Vagina (tissue), 2 donors: ENCODE measurements at places on chromosomes 3 and 15. TPM values are rescaled to one million over a fixed set of nuclear protein-coding genes. Genes with fewer than 3 reads are reported as not detected.

- no peak for DNase-seq
Observed at GRCh38 chr15:23648920-23649515, 1.4 kb upstream of the MAGEL2 start.

The CYP1A1 gene
- total RNA-seq: 1.5 TPM

The AP3S2 gene
- 39.5 TPM for total RNA-seq

- DNase-seq: no peak
Observed at GRCh38 chr3:190003681-190004123, 117.0 kb downstream of the P3H2 start.

DNA sequence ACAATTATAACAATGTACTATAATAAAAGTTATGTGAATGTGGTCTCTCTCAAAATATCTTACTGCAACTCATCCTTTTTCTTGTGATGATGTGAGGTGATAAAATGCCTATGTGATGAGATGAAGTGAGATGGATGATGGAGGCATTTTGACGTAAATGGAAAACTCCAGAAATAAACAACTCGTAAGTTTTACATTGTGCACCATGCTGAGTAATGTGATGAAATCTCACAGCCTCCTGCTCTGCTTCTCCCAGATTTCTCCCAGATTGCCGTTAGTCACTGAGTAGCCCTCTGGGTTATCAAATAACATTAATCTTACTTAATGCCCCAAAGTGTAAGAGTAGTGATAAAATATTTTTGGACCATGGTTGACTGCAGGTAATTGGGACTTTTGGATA lies 64.8 kb upstream of the SLCO2A1 start:
- no peak for DNase-seq

DNA sequence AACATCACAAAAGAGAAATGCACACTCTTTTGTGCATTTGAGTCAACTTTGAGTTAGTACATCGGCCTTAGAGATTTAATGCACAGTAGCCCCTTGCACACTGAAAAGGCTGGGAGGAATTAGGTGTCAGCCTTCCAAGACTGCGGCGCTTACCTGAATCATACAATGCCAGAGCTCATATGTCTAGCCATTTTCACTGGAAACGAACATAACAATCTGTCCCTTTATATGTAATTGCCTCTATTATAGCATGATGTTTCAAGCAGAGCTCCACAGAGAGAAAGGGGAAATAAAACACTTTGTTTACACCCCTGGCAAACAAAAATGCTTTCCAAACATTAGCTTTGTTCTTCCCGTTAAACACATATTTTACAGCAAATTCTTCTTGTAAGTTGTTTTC lies 315.7 kb upstream of the SLCO3A1 start:
- no peak for DNase-seq

The SUSD5 gene
- total RNA-seq: 0.98 TPM

DNA sequence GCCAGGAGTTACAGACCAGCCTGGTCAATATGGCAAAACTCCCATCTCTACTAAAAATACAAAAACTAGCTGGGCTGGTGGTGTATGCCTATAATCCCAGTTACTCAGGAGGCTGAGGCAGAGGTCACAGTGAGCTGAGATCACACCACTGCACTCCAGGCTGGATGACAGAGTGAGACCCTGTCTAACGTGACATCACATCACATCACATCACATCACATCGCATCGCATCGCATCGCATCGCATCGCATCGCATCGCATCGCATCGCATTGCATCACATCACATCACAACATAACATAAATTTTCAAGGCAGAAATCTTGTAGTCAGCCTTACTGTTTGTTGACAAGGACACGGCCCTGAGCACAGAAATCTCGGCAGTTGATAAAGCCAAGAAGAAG lies 44.4 kb downstream of the RBM6 start:
- no peak for DNase-seq

The TMEM212 gene
- total RNA-seq: not detected

DNA sequence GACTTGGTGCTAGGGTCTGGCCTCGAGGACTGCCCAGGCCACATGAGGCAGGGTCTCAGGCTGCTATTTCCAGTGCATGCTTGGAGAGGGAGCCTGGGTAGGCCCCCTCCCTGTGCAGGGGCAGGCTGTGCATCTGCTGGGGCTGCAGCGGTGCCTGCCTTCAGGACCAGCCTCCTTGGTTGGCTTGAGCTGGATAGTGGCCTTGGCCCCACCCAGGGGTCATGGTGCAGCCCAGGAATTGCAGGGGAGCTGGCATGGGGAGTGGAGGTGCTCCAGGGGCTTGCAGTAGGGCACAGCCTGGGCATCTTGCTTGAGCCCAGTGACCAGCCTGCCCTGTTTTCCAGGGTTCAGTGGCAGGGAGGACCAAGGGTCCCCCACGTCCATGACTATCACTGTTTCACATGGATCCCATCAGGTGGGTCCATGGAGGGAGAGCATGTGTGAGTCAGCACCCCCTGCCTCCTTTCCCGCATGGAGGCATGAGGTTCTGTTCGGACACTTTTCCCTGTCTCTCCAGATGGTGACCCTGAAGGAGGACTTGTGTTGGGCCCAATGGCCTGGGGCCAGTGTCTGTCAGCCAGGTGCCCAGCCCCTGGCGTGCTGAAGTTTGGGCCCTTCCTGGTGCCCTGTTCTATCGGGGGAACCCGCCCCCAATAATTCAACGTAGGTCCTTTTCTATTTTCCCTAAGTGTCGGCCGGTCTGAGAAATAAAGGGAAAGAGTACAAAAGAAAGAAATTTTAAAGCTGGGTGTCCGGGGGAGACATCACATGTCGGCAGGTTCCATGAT lies 218.6 kb downstream of the SNRPN start:
- DNase-seq: peak; percentile 79

DNA sequence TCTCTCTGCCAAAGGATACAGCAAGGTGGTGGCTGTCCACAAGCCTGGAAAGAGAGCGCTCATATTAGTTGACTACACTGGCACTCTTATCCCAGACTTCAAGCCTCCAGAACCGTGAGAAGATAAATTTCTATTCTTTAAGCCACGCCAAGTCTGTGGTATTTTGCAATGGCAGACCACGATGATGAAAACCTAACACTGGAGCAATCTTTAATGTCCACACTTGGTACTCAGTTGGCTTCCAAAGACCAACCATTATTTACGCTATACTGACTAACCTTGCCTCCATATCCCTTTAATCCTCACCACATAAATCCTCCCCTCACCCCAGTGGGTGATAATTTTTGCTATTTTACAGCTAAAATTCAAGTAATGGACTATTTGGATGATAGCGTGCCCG lies 16.9 kb upstream of the LACTB start:
- no peak for DNase-seq

DNA sequence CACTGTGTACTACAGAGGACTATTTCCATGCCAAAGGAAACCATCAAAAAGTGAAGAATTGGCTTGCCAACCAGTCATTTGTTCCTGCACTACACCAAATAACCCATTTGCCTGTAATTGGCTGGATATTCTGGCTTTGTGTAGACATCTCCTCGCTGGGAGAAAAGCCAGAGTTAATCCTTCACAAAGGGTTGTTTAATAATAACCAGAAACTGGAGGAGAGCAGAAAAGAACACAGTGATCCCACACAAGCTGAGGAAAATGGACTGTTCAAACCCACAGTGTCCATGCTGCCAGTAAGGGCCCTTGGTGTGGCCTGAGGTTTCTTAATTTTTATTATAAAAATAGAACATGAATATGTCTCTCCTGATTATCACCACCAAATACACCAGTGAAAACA lies 294.0 kb downstream of the RORA start:
- DNase-seq: no peak

- DNase-seq: no peak
Observed at GRCh38 chr3:108200578-108200977, 21.6 kb downstream of the IFT57 start.

GRCh38 chr15:31344823-31345605 lies 18.4 kb downstream of the KLF13 start:
- DNase-seq: no peak

GRCh38 chr15:40232625-40233070 lies 6.2 kb upstream of the PAK6 start:
- DNase-seq: no peak

DNA sequence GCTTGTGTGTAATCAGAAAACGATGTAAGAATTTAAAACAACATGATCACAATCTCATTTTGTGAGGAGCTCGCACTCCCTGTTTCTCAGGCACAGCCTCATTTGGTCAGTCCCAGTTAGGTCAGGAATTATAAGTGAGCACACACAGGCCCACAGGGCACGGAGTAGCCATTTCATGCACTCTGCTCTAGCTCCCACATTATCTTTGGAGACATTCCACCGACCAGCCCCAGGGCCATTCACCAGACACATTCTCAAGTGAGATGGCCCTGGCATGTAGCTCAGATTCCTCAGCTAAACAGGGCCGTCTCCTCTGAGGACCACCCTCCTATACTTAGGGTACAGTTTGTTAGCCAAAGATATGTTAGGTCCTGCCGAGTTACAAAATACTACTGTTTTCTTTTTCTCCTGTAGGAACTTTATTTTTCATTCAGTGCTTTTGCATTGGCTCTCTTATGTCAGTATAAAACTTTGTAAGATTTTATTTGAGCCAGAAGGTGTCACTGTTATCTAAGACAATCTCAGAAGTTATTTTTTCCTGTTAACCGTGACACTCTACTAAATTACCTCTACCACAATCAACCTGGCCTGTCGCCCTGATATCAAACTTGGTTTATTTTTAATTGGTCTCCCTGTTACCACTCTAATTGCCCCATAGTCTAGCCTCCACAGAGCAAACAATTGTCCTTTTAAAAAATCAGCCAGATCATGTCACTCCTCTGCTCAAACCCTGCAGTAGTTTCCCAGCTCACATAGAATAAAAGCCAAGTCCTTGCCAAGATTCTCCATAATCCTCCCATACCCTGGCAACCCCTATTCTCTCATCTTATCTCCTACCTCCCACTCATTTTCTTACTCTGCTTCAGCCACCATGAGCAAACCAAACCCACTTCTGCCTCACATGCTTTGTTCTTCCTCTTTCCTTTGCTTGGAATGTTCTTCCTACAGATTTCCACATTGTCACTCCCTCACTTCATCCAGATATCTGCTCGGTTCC lies 105.7 kb downstream of the PPP2R3A start:
- no peak for DNase-seq

DNA sequence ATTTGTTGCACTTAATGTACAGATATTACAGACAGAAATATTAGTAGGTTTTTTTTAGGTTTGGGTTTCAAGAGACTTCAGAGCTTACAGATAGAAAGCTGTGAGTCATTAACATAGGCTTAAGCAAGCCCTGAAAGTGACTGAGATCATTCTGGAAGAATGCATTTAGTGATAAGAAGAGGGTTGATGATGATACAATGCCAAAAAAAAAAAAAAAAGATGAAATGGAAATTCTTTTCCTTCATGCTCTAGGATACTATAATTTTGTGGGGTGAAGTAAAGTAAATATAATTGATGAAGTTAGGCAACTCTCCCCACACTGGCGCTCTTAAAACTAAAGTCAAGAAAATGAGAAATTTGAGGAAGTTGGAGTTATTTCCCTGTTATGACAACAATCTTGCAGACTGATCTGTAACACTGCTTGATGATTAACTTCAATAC lies 169.4 kb upstream of the ZNF385D start:
- DNase-seq: no peak

DNA sequence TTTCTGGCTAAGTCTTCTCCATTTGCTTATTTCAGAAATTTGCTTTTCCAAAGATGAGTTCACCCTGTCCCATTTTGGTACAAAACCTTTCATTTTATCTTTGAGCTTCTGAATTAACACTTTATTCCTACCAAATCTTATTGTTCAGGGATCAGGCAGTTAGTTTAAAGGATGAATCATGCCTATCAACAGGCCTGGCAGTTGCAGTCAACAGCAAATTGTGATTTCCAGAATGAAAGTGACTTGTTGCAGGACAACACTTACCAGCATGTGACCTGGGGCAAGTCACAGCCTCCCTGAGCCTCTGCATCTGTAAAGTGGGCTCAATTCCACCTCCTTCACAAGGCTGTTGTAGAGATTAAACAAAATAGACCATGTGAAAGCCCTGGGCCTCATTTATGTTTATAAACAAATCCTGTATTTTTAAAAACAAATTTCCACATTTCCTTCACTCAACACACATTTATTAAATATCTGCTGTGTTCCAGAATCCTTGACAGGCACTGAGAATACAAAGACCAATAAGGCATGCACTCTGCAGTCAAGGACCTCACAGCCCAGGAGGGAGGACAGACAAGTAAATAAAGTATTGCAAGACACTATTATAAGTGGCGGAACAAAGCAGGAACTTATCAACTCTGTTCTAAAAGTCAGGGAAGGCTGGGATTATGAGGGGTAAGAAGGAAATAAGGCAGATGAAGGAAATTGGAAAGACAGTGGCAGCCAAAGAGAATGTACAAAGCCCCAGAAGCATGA lies 359.1 kb upstream of the IL12A start:
- no peak for DNase-seq

The MANF gene
- 42.2 TPM for total RNA-seq

DNA sequence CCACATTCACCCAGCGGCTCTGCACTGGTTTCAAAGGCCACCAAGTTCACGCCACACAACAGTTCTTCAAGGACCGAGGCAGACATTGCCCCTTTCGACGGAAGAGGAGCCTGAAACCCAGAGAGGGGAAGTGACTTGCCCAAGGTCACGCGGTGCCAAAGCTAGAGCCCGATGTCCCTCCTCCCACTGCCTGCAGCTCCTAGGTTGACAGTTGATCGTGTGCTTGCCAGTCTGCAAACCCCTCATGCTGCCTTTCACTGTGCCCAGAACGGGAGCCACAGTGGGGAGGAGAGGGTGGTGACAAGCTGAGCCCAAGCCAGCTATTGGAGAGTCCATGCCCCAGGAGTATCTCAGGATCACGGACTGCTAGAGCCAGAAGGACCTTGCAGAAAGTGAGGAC lies 230.9 kb downstream of the XXYLT1 start:
- no peak for DNase-seq

- no peak for DNase-seq
Observed at GRCh38 chr3:9563851-9564250, 10.2 kb upstream of the LHFPL4 start.

DNA sequence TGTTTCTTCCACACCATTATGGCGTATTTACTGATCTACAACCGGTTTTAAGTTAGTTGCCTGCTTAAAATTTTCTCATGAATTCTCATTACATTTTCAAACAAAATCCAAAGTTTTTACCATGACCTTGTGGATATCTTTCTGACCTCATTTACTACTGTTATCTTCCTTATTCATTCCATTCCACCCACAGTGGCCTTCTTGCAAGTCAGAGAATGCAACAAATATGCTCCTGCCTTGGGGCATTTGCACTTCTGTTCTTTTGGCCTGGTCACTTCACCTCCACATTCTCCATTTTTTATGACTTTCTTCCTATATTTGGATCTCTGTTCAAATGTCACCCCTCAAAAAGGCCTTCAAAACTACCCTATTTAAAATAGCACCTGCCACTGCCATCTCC lies 8.8 kb upstream of the SLC15A2 start:
- DNase-seq: no peak

DNA sequence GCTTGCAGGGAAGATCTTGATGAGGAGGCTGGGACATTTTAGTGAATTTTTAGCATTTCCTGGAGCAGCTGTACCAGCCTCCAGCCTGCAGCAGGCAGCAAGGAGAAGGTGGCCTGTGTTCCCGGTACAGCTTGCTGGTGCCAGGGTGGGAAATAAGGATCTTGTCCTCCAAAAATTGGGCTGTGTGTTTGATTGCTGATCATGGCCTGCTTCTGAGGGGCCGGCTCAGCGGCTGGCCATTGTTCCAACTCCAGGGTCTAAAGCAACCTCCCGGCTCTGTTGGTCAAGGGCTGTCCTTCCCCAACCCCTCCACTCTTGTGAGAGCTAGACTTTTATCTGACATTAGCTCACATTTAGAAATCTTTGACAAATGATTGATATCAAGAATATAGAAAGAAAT lies 5.0 kb downstream of the CFAP100 start:
- no peak for DNase-seq
